ENCODE measurements at places on chromosomes 4 and X. TPM values are rescaled to one million over a fixed set of nuclear protein-coding genes. Genes with fewer than 3 reads are reported as not detected.
A peak's percentile ranks its signal among the peaks of the same experiment; 100 is the strongest.

The NXF2 gene
- not detected for total RNA-seq

The CT55 gene
- not detected for total RNA-seq

The GSTCD gene
- total RNA-seq, result 11.4 TPM

The ENOPH1 gene
- 19.8 TPM for total RNA-seq

The NLGN4X gene
- total RNA-seq, result 0.31 TPM

The OPN1MW3 gene
- total RNA-seq, result not detected

The MAGEA2 gene
- total RNA-seq, result 18.7 TPM

The PAGE4 gene
- not detected for total RNA-seq

The GLRA3 gene
- total RNA-seq, result 0.39 TPM

- H3K4me1 ChIP-seq, result no peaks in the 10 kb centered on the region
- H3K27me3 ChIP-seq, result 0 out of 2 replicates have a peak, but pooled peaks cover 3% of the 10 kb centered on the region
- no peaks in the 10 kb centered on the region for H3K36me3 ChIP-seq
- no peak overlapping the region for H3K27ac ChIP-seq
These were observed 70.4 kb upstream of the FHL1 start for GRCh38 chrX:136076942-136077341.

DNA sequence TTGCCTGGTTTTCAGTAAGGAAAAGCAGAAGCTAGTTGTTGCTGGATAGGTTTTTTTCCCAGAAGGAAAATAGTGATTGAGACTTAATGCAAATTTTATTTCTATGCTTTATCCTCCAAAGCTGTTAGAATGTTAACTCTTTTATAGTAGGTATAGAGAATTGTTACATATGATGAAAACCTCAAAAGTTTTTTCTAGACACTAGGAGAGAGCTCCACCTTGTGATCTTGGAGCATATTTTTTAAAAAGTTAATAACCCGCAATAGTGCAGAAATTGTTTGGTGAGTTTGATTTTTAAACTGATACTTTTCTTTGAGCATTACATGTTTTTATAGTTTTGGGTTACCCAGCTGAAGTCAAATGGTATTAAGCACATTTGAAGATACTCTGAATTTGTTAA lies 56.5 kb downstream of the STAG2 start:
- no peak overlapping the region for H3K27ac ChIP-seq
- H3K36me3 ChIP-seq, result no peaks in the 10 kb centered on the region
- DNase-seq, result no peak

DNA sequence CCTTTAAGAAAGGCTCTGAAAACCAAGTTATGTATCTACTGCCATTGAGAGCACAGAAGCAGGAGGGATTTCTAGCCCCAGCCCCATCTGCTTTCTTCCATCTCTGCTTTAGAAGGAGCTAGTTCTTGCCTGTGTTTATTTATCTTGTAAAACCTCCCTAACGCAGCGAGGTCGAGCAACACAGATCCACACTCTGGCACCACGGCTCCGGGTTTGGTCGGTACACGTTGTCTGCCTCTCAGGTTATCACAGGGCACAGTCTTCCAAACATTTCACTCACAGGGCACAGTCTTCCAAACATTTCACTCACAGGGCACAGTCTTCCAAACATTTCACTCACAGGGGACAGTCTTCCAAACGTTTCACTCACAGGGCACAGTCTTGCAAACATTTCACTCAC lies 69.7 kb upstream of the TLR3 start:
- H3K4me1 ChIP-seq, result no peaks in the 10 kb centered on the region
- no peak for DNase-seq
- no peak overlapping the region for H3K4me3 ChIP-seq
- H3K27me3 ChIP-seq, result no peaks in the 10 kb centered on the region
- H3K36me3 ChIP-seq, result no peaks in the 10 kb centered on the region

DNA sequence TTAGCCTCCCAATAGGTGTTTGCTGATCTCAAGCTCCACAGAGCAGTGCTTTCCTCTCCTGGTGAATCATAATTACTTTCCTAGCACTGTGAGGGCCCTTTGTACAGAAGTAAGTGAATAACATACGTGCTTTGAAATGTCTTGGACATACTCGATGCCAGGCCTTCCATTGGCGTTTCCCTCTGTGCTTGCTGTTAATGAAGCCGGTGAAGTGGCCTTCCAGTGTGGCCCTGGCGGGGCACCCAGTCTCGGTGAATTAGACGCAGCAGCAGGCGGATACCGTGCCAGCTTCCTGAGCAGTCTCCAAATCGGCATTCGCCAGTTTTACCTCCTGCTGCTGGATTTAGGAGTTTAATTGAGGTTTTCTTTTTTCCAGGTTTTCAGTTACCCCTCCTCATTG lies 132.3 kb downstream of the HMX1 start:
- H3K27me3 ChIP-seq, result peaks cover 66% of the 10 kb centered on the region
- no peak for DNase-seq
- H3K4me3 ChIP-seq, result no peak overlapping the region
- no peak overlapping the region for H3K27ac ChIP-seq
- no peaks in the 10 kb centered on the region for H3K4me1 ChIP-seq

DNA sequence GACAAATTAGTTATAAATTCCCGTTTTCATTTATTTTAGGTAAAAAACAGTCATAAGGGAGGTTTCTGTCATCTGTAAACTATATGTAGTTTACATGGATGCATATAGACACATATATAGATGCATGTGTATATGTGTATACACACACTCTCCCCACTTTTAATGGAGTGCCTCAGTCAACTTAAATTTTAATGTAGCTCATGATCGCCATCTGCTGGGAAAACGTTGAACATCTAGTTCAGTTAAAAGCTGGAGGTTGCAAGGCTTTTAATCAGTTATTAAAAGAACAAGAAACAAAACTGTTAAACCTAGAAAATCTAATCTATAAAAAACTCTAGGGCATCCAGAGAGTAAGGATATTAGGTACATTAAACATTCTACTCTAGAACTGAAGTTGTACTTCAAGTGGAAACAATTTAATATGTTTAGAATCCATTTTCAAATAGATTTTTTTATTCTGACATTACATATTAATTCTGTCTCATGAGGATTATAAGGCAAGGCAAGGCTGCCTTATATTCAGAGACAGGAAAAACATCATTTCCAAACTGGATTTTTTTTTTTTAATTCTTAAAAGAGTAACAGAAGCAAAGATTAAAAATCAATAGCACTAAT lies 122.6 kb downstream of the SHISA3 start:
- peaks cover 17% of the 10 kb centered on the region for H3K27me3 ChIP-seq
- DNase-seq, result peak; percentile 17
- H3K27ac ChIP-seq, result no peak overlapping the region
- no peaks in the 10 kb centered on the region for H3K36me3 ChIP-seq
- H3K4me1 ChIP-seq, result no peaks in the 10 kb centered on the region

GRCh38 chr4:138266948-138267347 lies 24.8 kb upstream of the SLC7A11 start:
- no peaks in the 10 kb centered on the region for H3K36me3 ChIP-seq
- H3K4me1 ChIP-seq, result no peaks in the 10 kb centered on the region
- H3K27me3 ChIP-seq, result no peaks in the 10 kb centered on the region
- H3K4me3 ChIP-seq, result no peak overlapping the region
- no peak overlapping the region for H3K27ac ChIP-seq
- no peak for DNase-seq

DNA sequence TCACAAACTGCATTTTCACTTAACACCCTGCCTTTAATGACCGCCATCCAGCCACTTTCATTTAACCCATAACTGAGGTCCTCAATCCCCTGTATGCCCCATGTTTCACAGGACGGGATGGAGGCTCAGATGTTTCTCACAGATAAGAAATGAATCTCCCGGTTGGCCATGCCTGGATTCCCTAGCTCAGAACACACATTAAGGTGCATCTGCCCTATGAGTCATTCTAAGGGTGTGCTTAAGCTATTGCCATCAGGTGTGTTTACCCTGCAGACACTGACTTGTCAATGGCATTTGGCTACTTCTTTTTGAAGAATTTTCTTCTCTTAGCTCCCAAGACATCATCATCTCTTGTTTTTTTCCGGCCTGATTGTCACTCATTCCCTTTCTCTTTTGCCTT lies 222.6 kb upstream of the SMIM31 start:
- H3K4me1 ChIP-seq, result no peaks in the 10 kb centered on the region
- no peak for DNase-seq
- no peak overlapping the region for H3K27ac ChIP-seq
- H3K27me3 ChIP-seq, result no peaks in the 10 kb centered on the region
- H3K4me3 ChIP-seq, result no peak overlapping the region
- H3K36me3 ChIP-seq, result no peaks in the 10 kb centered on the region

DNA sequence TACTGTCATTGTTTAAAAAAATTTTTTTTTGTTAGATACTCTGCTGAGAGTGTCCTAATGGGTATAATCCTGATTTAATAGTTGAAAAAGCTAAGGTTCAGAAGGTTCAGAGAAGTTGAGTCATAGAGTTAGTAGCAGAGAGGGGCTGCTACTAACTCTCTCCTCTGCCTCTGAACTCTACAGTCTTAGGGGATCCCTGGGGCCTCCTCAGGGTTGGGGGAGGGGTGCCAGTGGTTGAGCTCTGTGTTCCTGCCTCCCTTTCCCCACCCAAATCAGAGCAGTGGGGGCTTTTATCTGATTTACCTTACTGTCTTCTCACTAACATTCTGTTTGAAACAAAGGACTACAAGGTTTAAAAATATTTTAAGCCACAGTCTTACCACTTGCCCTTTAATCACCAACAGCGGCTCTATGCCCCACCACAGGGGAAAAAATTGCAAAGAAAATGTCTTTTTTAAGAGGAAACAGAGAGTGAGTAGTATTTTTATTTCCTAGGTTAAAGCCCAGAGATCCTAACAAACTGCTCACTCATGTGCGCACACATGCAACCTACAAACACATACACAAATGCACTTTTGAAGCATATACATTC lies 102.2 kb upstream of the ATP6AP2 start:
- no peak for DNase-seq
- no peak overlapping the region for H3K4me3 ChIP-seq
- no peaks in the 10 kb centered on the region for H3K27me3 ChIP-seq
- no peaks in the 10 kb centered on the region for H3K36me3 ChIP-seq

- peak overlapping the region; percentile 29 for H3K27ac ChIP-seq
- H3K4me1 ChIP-seq, result peaks cover 18% of the 10 kb centered on the region
- peak; percentile 72 for DNase-seq
These were observed 48.9 kb downstream of the FNIP2 start for GRCh38 chr4:158817562-158818296.

GRCh38 chr4:70940134-70940533 lies 38.0 kb downstream of the MOB1B start:
- no peaks in the 10 kb centered on the region for H3K4me1 ChIP-seq
- no peak overlapping the region for H3K27ac ChIP-seq
- no peak overlapping the region for H3K4me3 ChIP-seq
- H3K27me3 ChIP-seq, result no peaks in the 10 kb centered on the region

DNA sequence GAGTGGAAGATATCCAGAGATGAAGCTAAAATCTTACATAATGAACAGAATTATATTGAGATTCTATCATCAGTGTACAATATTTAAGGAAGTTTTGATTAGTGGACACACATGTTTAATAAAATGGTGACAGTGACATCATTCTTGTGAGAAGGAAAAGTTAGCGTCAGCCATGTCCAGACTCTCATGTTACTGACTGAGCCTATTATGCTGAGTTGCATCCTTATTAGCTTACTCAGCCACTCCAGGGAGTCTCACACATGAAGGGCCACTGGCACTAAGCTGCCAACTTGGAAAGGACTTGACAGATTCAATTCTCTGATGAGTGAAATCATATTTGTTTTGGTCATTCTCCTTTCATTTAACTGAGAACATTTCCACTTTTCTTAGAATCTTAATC lies 170.6 kb downstream of the BANK1 start:
- no peak overlapping the region for H3K27ac ChIP-seq
- no peak for DNase-seq
- no peak overlapping the region for H3K4me3 ChIP-seq
- H3K36me3 ChIP-seq, result no peaks in the 10 kb centered on the region
- no peaks in the 10 kb centered on the region for H3K27me3 ChIP-seq

- H3K36me3 ChIP-seq, result no peaks in the 10 kb centered on the region
- DNase-seq, result no peak
- H3K27ac ChIP-seq, result no peak overlapping the region
These were observed 26.5 kb downstream of the HAND2 start for GRCh38 chr4:173503330-173504180.

DNA sequence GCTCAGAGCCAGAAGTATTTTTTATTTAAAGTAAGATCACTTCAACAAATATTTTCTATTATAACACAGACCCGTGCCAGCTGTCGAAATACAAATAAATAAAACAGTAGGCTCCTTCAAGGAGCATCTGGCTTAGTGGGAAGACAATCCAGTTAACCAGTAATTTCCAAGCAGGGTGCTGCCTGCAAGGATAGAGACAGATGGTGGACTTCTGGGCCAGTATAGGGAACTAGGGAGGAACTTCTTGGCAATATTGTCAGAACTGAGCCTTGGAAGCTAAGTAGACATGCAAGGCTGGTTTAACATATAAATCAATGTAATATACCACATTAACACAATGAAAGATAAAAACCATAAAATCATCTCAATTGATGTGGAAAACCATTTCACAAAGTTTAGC lies 17.0 kb upstream of the MTMR1 start:
- no peaks in the 10 kb centered on the region for H3K27me3 ChIP-seq
- H3K36me3 ChIP-seq, result no peaks in the 10 kb centered on the region
- DNase-seq, result no peak
- H3K27ac ChIP-seq, result no peak overlapping the region
- H3K4me3 ChIP-seq, result no peak overlapping the region

DNA sequence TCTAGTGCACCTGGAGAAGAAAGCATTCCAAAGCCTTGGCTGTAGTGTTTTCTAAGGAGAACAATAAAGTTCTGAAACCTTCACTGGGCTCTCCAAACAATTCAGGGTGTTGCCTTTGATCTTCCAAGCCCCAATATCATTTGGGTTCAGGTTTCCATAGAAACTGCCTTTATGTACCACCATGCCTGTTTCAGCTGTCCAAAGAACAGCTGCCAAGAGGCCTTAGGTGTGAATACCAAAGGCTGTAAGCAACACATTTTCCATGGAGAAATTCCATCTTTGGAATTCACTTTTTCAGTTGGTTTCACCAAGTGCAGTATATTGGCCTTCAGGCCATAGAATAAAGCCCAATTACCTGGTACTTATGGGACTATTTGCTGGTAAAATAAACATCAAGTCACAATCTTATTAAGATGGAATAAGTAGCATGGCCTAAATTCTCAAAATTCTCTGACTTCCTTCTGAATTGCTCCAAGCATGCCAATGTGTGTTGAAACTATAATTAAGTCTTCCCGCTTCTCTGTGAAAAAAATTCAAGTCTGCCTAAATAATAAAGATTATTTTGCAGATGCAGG lies 61.9 kb downstream of the COX18 start:
- H3K36me3 ChIP-seq, result no peaks in the 10 kb centered on the region
- no peaks in the 10 kb centered on the region for H3K4me1 ChIP-seq
- no peak overlapping the region for H3K27ac ChIP-seq
- no peaks in the 10 kb centered on the region for H3K27me3 ChIP-seq
- no peak overlapping the region for H3K4me3 ChIP-seq

GRCh38 chr4:47251348-47252135 lies 212.0 kb downstream of the COMMD8 start:
- no peaks in the 10 kb centered on the region for H3K36me3 ChIP-seq
- H3K4me3 ChIP-seq, result no peak overlapping the region
- H3K27me3 ChIP-seq, result no peaks in the 10 kb centered on the region
- no peak for DNase-seq
- no peaks in the 10 kb centered on the region for H3K4me1 ChIP-seq
- no peak overlapping the region for H3K27ac ChIP-seq

GRCh38 chr4:85836588-85837438 lies 361.9 kb downstream of the ARHGAP24 start:
- no peak overlapping the region for H3K27ac ChIP-seq
- no peaks in the 10 kb centered on the region for H3K27me3 ChIP-seq
- no peaks in the 10 kb centered on the region for H3K36me3 ChIP-seq
- H3K4me1 ChIP-seq, result no peaks in the 10 kb centered on the region
- DNase-seq, result no peak

Measured in PC-9 (cell line).